ENCODE measurements at places on chromosomes 11 and 22.
A peak's percentile ranks its signal among the peaks of the same experiment; 100 is the strongest.

DNA sequence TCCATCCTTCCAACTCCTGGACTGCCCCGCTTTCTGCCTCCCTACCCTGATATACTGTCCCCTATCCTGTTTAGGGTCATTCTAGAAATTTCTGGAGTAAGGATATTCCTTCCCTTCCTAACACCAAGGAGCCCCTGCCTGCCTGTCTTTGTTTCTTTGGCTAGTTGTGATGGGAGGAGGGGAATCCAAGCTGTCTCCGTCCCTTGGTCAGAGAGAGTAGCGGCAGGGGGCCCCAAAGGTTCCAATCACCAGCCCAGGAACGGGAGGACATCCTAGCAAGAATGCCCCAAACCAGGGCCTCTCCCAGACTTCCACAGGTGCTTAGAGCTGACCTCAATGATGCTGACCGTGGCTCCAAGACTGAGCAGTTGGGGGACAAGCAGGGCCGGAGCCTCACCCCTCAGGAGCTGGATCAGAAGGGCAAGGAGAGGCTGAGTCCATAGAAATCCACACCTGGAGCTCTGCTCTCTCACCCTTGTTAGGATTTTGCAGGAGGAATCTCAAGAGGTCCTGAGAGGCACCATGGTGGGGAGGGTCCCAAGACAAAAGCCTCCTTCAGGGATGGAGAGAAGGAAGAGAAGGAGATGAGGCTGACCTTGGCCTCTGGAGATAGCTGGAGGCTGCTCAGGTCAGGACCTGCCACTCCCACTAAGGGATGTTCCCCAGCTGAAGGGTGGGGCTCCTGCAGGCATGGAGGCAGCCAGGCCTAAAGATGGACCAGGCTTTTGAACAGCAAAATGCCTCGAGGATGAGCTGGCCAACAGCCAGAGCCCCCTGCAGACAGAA is 13.6 kb downstream of the SLC22A12 start:
- no peak for ATAC-seq

GRCh38 chr22:32776802-32777201 is 24.7 kb upstream of the TIMP3 start:
- ATAC-seq = no peak

- ATAC-seq = no peak
These were observed 59.9 kb downstream of the APIP start for GRCh38 chr11:34856251-34856650.

DNA sequence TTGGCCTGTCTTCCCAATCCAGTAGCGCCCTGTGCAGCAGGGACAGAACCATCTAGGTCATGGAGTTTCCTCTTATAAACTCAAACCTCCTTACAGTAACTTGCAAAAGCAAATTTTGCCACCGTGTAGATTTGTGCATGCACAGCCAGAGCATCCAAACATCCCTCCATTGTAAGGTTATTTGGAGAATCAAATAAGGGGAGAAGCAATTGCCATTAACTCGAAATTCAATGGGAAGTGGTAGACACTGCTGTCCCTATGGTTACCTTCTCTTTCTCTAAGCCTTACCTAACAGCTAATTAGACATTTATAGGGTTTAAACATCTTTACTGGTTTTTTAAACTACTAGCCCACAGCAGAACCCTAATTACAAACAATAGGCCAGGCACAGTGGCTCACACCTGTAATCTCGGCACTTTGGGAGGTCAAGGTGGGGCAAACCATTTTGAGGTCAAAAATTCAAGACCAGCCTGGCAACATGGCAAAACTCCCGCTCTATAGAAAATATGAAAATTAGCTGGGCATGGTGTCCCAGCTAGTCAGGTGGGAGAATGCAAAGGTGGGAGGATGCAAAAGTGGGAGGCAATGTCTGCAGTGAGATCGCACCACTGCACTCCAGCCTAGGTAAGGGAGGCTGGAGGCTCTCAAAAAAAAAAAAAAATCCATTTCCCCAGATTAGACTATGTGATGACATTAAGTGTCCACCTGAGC is 6.6 kb downstream of the HSPA8 start:
- ATAC-seq = no peak

DNA sequence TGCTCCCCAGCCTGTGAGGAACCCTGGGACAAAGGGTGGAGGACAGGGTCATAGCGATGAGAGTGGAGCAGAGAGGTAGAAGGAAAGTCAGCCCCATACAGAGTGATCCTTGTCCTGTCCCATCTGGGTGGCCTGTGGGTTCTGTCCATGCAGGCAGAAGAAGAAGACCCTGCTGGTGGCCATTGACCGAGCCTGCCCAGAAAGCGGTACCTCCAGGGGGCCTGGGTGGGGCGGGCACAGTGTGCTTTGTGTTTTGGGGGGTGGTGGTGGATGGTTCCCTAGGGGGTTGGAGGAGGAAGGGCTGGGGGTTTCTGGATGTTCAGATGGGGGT is 7.9 kb downstream of the SIDT2 start:
- ATAC-seq = no peak

DNA sequence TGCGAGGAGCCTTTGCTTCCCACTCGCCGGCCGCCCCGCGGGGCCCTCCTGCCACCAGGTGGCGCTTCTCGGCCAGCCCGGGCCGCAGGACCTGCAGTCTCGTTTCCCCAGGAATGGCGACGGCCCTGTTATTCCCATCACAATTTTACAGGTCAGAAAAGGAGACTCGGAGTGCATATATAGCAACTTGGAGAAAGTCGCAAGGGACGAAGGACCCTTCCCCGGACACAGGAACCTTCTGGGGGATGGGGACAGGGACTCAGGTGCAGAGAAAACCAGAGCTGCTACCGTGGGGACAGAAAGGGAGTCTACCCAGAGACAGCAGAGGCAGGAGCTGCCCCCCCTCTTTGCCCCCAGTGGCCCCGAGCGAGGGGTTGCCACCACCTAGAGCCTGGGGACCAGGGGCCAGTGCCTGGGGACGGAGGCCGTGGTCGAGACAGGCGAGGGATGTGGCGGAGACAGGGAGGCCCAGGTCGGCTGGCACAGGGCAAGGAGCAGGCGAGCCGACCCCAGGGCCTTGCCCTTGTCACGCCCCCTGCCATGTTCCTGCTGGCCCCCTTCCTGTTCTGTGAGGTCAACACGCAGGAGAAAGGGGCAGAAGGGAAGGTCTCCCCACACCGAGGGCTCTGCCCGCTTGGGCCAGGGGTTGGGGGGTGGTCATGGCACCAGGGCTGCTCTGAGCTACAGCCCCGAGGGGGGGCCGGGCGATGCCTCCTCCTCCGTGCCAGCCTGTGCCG is 3.5 kb upstream of the KRTAP5-6 start:
- ATAC-seq = peak; percentile 51

- no peak for ATAC-seq
These were observed 2.8 kb downstream of the NHERF4 start for GRCh38 chr11:119188067-119188466.

GRCh38 chr11:82936261-82936660 is 34.7 kb downstream of the DDIAS start:
- no peak for ATAC-seq

DNA sequence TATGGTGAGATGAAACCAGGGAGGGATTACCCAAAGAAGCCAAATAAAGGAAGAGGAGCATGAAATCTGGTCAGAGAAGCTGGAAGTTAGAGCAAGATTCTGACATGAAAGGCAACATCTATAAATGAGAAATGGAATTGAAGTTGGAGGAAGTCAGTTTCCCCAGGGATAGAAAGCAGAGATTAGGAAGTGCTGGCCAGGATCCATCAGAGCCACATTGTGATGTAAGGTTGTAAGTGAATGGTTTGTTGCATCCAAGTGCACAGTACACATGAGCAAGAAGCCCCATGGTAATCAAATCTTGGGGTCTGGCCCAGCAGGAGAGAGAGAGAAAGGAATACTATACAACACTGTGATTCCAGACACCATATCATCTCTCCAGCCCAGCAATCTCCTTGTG is 6.6 kb upstream of the NLRP10 start:
- no peak for ATAC-seq

DNA sequence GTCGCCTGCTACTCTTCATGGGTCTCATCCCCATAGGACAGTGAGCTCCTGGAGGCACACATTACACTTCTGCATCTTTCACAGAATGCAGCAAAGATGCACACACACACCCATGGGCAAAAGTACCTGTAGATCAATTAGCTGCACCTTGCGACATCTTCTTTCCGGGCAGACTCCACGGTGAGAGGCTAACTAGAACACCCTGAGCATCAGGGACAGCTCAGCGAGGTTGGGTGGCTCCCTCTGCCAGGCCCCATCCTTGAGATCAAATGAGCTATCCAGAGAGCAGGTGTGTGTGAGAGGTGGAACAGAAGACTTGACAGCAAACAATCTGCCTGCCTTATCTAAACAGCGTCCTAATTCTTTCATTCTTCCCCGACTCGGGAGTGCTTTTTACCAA is 96.1 kb upstream of the BID start:
- no peak for ATAC-seq

GRCh38 chr22:23684026-23684425 is 6.8 kb upstream of the RGL4 start:
- no peak for ATAC-seq

DNA sequence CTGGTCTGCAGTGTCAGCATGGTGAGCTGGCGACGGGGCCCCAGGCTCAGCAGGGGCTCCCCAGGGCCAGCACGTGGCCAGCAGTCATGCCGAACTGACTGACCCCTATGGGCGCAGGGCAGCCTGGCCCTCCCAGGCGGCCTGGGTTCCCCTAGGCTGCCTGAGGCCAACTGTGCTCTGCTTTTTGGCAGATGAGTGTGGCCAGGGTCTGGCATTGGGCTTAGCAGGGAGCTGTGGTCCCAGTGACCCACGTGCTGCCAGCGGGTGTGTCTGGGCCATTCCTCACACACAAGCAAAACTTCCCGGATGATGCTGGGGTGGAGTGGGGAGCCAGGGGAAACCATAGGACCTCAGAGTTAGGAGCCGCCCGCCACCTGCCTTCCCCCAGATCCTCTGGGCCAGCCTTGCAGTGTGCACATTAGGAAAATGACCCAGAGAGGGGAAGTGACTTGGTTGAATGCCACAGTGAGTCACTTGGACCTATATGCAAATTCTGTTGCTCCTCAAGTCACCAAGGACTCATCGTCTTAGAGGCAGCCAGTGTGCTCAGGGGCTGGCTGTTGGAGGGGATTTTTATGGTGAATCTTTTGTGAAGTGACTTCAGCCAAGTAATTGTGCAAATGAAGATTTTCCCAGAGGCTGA is 6.5 kb downstream of the ADORA2A start:
- ATAC-seq = peak; percentile 88

DNA sequence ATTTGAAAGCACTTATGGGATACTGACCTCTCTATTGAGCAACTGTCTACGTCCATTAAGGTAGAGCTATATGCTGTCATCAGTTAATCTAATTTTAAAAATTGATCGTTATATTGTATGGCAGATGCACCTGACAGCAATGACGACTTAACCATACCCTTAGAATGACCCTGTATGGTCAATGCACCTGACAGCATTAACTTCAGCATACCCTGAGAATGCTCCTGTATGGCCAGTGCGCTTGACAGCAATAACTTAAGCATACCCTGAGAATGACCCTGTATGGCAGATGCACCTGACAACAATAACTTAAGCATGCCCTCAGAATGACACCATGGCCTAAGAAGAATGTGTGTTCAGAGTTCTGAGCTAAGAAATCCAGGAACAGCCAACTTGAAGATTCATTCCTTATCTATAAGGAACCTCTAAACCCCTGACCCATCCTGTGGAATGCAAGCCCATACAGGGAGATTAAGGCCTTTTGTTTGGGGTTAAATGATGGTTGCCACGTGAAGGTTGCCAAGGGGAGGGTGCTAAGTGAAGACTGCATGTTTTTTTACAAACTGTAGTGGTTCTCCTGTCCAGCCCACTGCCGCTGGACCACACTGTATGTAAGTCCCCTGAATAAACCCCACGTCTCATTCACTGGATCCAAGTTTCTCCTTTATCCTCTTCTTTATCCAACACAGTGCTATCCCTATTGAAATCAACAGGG is 138.3 kb downstream of the GUCY1A2 start:
- no peak for ATAC-seq

DNA sequence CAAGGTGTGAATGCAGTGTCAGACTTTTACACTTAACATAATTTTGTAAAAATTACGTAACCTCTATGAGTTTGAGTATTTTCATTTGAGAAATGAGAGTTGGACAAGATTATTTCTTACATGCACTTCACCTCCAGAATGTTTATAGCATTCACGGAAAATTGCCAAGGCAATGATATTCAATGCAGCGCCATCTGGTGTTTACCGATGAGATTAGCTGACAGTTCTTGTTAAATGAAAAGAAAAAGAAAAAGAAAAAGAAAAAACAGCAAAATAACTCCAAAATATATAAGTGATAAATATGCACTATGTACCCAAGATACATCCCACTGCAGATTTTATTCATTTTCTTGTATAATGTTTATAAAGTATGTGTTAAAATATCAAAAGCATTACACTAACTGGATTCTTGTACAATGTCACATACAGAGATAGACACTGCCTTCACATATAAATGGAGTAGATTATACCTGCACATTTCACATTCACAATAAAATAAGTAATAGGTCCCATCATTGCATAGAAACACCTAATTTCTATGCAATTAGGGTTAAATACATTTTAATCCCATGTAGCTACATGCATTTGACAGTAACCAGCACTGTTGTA is 976.3 kb upstream of the FAT3 start:
- ATAC-seq = no peak

- peak; percentile 24 for ATAC-seq
These were observed 125.3 kb upstream of the C11orf58 start for GRCh38 chr11:16613262-16613511.

GRCh38 chr22:33018232-33018864 is 39.8 kb downstream of the SYN3 start:
- no peak for ATAC-seq

DNA sequence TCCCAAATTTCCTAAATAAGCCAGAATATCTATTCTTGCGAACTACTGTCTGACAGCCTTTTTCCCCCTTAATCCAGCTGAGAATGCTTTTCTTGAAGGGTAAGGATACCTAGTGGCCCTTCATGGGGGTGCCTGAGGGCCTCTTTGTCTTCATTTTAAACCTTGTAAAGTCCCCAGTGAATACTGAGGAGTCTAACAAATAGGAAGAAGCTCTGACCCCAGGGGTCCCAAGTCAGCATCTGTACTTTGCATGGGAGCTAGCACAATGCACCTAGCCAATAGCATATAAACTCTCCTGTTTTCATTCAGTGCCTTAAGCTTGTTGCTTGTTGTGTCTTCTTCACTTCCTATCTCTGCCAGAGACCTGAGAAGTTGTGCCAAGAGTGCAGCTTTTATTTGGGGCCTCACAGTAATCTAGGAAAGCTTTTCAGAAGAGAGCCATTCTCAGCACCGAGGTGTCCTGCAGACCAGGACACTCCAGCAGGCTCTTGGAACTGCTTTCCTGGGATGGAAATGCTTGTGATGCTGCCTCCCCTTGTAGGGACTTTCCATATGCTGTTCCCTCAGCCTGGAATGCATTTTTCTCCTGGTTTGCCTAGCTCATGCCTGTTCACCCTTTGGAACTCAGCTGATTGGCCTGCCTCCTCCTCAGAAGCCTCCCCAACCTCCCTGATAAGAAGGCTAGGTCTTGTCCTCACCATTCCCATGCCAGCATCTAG is 37.2 kb downstream of the BMAL1 start:
- no peak for ATAC-seq

- no peak for ATAC-seq
These were observed 79.0 kb downstream of the MED15 start for GRCh38 chr22:20586403-20586745.

- no peak for ATAC-seq
These were observed 13.5 kb upstream of the MUC6 start for GRCh38 chr11:1049911-1050580.
